DMS79 (cell line): ENCODE measurements at places on chromosomes 16 and 17.

- no peak for DNase-seq
Measured at GRCh38 chr17:41048441-41048840, 1.3 kb upstream of the KRTAP2-1 start.

- peak; percentile 87 for DNase-seq
Measured at GRCh38 chr17:37488009-37488604, 1.6 kb upstream of the DUSP14 start.

GRCh38 chr17:5838661-5839300 lies 231.4 kb upstream of the WSCD1 start:
- DNase-seq: no peak

- peak; percentile 52 for DNase-seq
Measured at GRCh38 chr17:28746611-28747050, 2.8 kb downstream of the TRAF4 start.

GRCh38 chr16:77965346-77965745 lies 57.0 kb upstream of the CLEC3A start:
- DNase-seq: no peak
